ENCODE measurements at places on chromosomes 5 and 9.

DNA sequence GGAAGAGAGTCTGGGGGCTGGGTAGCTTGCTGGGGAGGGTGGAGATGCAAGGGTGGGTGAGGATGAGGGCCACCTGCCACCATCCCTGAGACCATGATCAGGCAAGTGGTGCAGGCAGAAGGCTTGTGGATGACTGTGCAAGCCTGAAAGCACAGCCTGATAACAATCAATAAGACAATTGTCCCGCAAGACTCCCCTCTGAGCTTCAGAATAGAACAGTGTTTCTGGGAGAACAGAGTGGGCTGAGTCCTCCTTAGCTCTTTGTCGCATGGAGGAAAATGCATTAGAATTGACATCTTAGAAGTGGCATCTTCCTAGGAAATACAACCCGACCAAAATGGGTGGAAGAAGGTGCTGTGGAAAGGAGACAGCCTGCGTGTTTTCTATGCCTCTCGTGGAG is 6.6 kb downstream of the GADD45G start:
- DNase-seq = no peak

- no peak for DNase-seq
Observed at GRCh38 chr5:13133951-13134350, 810.5 kb downstream of the DNAH5 start.

DNA sequence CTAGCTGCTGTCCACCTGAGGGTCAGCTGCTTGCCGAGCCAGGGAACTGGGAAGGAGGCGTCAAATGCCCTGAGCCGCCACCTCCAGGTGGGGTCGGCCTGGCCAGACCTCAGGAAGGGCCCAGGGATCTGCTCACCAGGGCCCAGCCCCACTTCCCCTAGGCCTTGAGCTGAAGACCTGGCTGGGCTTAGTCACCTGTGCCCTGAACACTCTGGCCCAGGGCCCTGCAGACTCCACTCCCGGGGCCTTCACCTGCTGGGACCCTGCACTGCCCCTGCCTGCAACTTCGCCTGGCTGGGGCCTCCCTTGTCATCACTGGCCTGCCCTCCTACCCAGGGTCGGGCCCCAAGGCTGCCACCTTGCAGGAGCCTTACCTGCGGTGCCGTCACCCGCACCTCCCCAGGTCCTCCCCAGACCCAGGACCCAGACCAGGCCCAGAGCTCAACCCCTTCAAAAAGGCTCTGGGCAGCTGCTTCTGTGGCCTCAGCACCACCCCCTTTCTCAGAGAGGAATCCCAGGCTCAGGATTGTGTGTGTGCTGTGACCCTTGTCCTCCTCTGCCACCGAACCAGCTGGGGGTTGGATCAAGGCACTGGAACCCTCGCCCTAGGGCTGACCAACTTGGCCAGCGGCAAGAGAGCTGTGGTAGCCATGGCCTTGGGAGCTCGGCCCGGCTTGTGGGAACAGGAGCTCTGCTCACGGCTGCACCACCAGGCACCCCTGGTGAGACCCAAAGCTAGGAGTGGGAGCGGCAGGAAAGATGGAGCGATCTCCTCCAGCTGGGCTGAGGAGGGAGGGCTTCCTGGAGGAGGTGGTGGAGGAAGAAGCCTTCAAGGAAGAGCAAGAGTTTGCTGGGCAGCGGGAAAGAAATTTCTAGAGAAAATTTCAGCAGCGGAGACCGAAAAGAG is 1.2 kb upstream of the NELFB start:
- no peak for DNase-seq

GRCh38 chr5:170296935-170297588 is 515 bp downstream of the LCP2 start:
- DNase-seq = no peak

GRCh38 chr5:65721050-65721719 is 724 bp downstream of the SGTB start:
- DNase-seq = peak; percentile 38

GRCh38 chr5:11224436-11225187 is 463.6 kb upstream of the DAP start:
- DNase-seq = no peak

- no peak for DNase-seq
Observed at GRCh38 chr9:99713838-99714306, 107.8 kb upstream of the NR4A3 start.

GRCh38 chr9:126613651-126614050 is at the start of gene LMX1B:
LMX1B (plus strand) TSS chr9:126613928; CDS start chr9:126614450, 522 bp downstream.
- peak; percentile 34 for DNase-seq

DNA sequence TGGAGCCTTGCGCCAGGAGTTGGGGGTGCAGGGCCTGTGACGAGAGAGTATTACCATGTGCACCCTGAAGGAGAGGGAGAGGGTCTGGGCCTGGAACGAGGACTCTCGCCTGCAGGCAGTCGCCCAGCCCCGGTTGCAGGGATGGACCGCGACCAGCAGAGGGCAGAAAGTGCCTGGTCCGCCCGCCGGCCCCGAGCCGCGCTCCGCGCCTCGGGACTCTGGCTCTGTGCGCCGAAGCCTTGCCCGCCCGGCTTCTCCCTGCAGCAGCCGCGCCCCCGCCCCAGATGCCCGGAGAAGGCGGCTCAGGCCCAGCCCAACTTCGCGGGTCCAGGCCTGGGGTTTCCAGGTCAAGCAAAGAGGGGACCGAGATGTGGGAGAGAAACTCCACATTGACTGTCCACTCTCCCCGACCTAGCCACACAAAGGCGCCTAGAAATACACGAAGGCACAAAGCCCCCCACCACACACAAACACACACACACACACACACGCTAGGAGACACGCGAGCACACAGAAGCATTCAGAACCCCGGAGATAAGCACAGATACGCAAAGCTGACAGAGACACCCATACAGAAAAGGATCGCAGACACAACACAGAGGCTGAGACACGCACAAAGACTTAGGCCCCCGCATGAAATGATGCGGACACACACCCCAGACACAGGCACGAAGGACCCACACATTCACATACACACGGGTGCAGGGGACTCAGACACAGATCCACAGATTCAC is 2.0 kb upstream of the LMX1B start:
- peak; percentile 57 for DNase-seq

- no peak for DNase-seq
Observed at GRCh38 chr5:33621514-33621913, 180.7 kb downstream of the TARS1 start.

DNA sequence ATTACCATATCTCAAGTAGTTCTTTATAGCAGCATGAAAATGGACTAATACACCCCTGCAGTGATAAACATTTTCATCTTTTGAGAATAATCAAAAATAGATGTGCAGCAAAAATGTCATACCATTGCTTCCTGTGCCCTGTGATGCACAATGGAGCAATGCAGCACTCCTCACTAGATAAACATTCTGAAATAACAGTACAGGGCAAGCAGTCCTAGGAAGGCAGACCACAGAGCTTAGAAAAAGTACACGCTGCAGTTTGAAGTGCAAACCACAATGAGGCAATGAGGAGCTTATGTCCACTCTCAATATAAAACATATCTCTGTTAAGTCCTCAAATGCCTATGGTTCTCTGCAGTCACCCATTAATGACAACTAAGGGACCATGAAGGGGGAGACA is 367.6 kb downstream of the PDE4D start:
- DNase-seq = no peak

DNA sequence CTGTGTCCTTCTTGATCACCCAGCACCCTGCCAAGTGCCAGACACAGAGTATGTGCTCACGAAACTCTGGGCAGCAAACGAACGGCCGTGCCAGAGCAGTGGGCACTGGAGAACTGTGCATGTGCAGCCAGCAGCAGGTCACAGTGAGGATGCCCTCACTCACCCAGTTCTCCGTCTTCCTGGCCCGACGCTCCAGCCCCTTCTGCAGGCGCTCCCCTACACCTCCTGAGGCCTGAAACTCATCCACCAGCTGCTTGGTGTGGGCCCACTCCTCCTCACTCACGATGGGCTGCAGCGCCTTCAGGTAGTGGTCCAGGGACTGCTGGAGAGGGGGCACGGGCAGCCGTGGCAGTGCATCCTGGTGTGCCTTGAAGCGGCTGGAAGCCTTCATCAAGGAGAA is 2.9 kb downstream of the CRAT start:
- DNase-seq = no peak

GRCh38 chr9:117164512-117164911 is 250.3 kb downstream of the ASTN2 start:
- DNase-seq = no peak

GRCh38 chr5:32489791-32490562 is 45.4 kb upstream of the ZFR start:
- DNase-seq = peak; percentile 93

DNA sequence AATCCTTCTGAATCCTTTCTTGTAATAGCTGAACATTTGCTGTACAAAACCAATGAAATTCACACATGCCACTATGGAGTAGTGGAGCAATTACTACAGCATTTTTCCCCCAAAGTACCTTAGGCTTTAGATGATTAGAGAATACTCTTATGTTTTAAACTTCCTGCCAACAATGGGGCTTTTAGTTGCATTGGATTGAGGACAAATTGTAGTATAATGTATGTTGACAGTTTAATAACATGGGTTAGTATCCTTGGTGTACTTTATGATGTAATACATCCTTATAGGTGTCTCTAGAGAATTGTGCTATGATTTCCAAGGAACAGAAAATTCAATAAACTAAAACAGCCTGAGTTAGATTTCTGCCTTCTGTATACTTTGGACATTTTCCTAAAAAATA is 422.7 kb upstream of the GRAMD2B start:
- no peak for DNase-seq

GRCh38 chr9:83466351-83466750 is 71.8 kb downstream of the FRMD3 start:
- peak; percentile 94 for DNase-seq

DNA sequence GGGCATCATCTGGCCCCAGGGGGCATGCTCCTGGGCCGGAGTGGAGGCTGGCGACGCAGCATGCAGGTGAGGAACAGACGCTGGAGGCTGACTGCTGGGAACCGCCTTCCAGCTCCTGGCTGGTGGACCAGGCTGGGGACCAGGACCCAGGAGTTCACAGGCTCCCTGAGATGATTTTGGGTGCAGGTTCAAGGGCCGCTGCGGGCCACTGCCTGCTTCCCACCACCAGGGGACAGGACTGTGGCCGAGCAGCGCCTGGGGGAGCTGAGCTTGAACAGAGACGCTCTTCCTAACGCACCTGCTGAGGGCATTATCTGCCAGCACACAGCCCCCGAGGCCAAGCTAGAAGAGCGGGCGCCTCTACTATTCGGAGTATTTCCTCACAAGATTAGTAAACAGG is 132.1 kb upstream of the RAPGEF1 start:
- DNase-seq = no peak

GRCh38 chr5:6454628-6455053 is 6.0 kb downstream of the UBE2QL1 start:
- no peak for DNase-seq

DNA sequence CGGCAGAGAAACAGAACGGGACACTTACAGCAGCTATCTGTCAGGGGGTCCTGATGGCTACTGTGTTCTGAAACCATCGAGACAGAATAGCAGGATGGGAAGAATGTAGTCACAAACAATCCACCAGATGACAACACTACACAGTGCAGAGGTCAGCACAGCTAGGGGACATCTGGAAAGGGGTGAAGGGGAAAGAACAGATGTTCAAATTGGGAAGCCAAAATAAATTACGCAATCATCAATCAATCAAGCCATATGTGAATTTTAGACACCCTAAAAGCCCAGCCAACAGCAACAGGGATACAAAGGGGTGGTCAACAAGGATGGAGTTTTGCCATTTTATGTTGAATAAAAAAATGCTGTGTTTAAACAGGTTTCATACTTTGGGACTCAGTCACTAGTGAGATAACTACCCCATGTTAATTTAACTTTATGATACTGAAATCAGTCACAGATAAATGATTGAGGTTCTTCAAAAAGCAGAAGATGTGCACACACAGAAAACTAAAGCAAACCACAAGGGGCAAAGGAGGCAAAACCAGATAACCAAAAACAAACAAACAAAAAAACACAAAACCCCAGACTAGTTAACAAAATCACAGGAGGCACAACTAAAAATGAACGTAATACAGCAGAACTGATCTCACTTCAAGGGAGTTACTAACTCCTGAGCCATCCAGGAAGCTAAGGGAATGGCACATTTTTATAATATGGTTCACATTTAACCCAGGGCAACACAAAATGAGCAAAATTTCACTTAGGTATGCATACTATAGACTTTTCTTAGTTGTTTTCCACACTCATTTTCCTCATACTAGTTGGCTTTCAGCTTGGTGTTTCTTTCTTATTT is 65.9 kb downstream of the HABP4 start:
- DNase-seq = peak; percentile 2

DNA sequence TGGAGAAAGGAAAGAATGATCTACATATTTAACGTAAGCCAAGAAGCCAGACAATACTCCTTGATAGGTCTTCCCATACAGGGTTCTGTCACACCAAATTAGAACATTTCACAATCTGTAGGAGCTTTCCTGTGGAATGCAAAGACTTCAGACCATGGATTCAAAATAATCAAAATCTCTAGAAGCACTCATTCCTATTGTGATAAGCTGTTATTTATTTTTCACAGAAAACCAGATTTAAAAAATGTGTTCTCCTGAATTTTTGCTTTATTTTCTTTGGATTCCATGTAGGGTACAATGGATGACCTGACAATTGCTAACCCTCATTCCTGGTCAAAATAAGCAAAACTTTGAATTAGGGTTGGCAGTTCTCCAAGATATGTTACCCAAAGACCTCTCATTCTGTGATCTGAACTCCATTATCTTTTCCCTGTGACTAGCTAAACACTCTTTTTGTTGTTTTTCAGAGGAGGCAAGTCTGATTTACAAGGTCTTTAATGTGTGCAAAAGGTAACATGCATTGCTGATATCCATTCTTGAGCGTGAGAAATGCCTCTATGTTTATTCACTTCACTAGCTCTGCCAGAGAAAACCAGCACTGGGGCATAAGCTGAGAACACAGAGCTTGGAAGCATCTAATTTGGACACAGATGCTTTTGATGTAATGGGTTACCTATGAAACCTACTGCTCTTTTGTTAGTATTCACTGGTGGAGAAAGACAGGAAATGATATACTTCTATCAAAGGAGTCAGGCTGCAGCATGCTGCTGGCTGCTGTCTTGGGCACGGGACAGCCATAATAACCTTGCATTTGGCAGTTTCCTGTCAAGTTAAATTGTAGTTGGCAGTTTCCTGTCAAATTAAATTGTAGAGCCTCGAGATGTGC is 31.4 kb downstream of the ACTBL2 start:
- no peak for DNase-seq

DNA sequence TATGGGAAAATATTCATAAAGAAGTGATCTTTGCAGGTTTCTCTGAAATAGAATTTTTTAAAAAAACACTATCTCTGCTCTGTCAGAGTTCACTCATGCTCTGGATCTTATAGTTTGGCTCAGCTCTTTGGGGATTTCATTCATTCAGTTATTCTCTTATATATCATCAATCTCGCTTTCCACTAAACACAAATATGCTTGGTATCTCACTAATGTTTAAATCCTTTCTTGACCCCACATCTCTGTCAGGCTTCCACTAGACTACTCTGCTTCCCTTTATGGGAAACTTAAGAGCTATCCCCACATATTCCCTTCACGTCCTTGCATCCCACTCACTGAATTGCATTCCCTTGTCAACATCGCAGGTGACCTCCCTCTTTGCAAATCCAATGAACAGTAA is 396.1 kb downstream of the ENC1 start:
- no peak for DNase-seq

- peak; percentile 67 for DNase-seq
Observed at GRCh38 chr9:129610473-129611306, 10.2 kb downstream of the C9orf50 start.

- DNase-seq = no peak
Observed at GRCh38 chr9:129336130-129336528, 158.1 kb upstream of the IER5L start.

All from NCI-H2171 treated with DMSO at 0.1 percent for 48 hours (cell line).